ENCODE measurements at places on chromosomes 11 and 22.

GRCh38 chr11:61923166-61924063 lies 6.0 kb upstream of the RAB3IL1 start:
- no peak for DNase-seq

DNA sequence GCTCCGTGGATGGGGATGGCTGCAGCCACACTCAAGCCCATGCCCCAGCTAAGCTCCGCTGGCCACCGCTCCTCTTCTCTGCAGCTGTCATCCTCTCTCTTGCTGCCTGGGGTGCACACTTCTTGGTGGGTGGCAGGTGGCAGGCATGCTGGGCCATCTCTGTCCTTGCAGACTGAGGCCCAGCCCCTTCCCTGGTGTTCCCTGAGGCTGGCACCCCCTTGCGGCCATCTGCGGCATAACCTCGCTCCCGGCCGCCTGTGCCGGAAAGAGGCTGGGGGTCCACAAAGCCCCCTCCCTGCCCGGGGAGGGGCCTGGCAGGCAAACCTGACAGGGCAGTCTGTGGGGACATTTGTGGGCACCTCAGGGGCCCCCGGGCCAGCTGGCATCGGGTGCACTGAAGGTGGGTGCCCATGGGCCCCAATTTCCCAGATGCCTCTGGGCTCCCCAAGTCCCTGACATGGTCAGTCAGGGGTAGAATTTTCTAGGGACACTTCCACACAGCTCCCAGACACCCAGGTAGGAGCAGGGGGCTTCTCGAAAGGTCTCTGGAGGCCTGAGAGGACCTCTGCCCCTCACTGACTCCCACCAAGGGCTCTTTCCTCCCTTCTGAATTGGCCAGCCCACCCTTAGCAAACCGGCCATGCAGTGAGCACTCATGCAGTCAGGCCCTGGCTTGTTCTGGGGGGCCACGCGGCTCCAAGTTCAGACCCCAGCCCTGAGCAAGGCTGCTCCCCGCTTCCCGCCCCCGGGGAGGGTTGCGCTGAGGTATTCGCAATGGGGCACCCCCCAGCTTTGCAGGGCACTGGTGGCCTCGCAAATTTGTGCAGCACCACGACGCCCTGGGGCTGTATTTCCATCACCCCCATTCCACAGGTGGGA lies 23.5 kb upstream of the TH start:
- peak; percentile 62 for DNase-seq

- no peak for DNase-seq
Observed at GRCh38 chr11:114170226-114170625, 110.7 kb downstream of the ZBTB16 start.

DNA sequence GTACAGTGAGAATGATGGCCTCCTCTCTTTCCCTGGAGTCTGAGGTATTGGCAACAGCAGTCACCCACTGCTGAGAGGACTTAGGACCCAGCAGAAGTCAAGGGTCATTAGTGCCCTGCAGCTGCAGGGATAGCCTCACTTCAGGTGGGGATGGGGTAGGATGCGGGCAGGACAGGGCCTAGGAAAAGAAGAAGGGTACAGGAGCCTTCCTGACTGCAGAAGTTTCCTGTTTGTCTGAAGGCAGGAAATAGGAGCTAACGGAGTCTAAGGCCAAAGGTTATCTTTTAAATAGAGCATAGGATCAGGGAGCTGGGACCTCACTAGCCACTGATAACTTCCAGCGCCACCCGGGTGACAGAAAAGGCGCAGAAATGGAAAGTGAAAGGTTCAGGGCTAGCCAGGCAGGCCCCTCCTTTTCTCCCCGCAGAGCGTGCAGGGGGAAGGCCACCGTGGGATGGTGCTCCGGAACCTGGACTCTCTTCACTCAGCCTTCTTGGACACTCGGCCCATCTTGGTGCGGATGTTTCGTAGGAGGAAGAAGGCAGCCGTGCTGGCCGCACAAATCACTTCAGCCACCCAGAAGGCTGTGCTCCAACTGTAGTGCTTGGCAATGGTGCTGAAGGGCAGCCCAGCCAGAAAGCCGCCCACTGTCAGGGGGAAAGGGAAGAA lies 6.0 kb downstream of the TRAPPC4 start:
- DNase-seq: no peak

Data from activated T-cell treated with anti-CD3 and anti-CD28 coated beads, Interleukin-2, amount 50 U/mL, for 1 hour (primary cell).